ENCODE measurements at places on chromosomes 1 and 21.

DNA sequence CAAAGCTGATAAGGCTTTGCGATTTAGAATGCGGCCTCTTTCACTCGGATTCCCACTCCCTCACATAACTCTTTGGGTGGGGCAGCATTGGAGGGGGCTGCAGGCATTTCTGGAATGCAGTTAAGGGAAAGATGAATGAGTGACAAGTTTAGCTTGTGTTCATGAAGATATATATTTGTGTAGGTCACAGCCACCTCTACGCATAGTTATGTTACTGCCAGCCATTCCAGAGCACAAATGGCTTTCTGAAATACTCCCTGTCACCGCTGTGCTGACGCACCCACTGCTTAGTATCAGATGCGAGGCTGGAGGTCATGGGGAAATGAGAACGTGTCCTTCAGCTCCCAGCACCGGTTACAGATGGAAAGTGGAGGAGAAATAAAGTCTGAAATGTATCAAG is 54.1 kb upstream of the ATP1A1 start:
- DNase-seq, result peak; percentile 13

DNA sequence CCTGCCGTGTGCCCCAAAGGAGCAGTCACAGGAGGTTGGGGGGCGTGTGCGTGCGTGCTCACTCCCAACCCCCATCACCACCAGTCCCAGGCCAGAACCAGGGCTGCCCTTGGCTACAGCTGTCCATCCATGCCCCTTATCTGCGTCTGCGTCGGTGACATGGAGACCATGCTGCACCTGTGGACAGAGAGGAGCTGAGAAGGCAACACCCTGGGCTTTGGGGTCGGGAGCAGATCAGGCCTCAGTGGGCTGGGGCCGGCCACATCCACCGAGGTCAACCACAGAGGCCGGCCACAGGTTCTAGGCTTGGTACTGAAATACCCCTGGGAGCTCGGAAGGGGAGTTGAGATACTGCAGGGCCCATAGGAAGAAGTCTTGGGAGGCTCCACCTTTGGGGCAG is 23.5 kb downstream of the COL6A1 start:
- no peak for DNase-seq

DNA sequence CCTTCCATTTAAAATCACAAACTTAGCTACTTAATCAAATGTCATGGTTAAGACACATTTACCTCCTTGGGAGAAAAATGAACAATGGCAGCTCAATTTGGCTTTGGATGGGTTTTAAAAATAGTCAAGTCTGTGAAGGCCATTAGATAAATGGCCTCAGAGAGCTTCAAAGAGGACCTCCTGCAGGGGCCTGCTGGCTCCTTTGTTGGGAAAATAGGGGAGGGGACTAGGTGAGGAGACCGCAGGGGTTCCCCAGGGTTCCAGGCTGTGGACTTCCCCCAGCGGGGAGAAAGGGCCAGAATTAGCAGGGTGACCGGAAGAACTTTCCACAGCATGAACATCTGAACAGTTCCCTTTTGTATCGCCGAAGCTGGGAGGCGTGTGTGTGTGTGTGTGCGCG is 3.4 kb upstream of the AJAP1 start:
- no peak for DNase-seq

DNA sequence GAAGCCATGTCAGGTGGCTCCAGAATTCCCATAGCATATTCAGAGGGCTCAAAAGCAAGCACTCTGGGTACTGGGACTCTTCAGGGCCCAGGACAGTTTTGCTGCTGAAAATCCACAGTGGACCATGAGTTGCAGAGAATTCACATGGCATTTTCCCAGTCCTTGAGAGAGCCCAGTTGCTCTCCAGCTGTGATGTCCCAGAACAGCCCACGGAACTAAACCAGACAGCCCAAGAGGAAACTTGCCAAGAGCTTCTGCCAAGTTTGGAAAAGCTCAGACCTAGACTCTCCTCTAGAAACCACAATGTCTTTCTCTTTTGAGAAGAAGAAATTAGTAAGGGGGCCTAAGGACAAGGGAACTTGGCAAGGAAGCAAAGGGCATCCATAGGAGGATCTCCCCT is 69.4 kb downstream of the RGS2 start:
- DNase-seq, result peak; percentile 88
